ENCODE measurements at places on chromosomes 3 and 15.

GRCh38 chr3:151318313-151318712 lies 1.7 kb upstream of the GPR87 start:
- no peak for DNase-seq

DNA sequence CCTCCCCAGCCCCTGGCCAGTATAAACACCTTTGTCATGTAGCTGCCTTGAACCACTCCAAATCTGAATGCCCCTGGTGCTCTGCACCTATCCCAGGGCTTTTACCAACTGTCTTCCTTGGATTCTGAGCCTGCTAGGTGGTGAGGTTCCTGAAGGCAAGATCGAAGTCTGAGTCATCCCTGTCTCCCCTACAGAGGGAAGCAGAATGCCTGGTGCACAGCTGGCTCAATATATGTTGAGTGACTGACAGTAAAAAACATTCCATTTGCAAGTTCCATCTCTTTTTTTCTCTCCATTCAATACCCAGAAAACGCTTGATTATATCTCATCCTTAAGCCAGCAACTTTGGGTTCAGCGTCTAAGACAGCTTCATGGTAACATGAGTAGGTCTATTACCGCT lies 24.7 kb downstream of the SLC24A1 start:
- DNase-seq, result no peak

GRCh38 chr15:39789736-39790135 lies 7.1 kb upstream of the FSIP1 start:
- DNase-seq, result no peak

DNA sequence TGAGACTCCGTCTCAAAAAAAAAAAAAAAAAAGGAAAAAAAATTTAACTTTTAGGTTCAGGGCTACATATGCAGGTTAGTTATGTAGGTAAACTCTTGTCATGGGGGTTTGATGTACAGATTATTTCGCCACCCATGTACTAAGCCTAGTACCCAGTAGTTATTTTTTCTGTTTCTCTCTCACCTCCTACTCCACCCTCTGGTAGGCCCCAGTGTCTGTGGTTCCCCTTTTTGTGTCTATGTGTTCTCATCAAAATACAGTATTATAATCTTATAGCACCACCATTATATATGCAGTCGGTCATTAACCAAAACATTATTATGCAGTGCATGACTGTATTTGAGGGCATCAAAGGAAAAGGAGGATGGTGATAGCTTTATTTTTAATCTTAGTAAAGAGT lies 47.3 kb downstream of the CHP1 start:
- no peak for DNase-seq

DNA sequence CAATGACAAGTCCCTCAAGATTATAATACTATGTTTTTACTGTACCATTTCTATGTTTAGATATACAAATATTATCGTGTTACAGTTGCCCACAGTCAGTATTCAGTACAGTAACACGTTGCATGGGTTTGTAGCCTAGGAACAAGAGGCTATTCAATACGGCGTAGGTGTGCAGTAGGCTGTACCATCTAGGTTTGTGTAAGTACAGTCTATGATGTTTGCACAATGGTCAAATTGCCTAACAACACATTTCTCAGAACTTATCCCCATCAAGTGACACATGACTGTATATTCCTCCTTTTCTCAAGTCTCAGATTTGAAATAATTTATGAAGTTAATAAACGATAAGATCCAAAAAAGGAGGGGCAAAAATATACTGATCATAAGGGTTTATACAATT lies 21.7 kb downstream of the ZDHHC3 start:
- DNase-seq, result no peak

DNA sequence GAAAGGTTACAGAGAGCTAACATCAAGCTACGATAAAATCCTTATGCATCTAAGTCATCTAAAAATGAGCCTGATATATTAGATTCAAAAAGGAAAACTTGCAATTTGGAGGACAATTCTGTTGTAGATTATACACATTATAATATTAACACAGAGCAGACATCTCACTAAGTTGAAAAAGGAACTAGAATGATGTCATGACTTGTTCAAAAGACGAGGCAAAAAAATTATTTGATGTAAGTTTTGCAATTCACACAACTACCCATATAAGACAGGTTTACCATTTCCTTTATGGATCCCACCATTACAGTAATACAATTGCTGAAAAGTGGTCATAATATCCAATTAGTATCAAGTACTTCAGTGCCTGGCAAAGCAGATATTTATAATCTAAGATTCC lies 15.9 kb downstream of the SATB1 start:
- DNase-seq, result no peak

GRCh38 chr3:183328164-183328563 lies 75.1 kb downstream of the B3GNT5 start:
- DNase-seq, result no peak

GRCh38 chr3:141798448-141798845 lies 35.2 kb downstream of the GRK7 start:
- no peak for DNase-seq

- no peak for DNase-seq
Measured at GRCh38 chr15:100174904-100175275, 166.9 kb downstream of the ADAMTS17 start.

DNA sequence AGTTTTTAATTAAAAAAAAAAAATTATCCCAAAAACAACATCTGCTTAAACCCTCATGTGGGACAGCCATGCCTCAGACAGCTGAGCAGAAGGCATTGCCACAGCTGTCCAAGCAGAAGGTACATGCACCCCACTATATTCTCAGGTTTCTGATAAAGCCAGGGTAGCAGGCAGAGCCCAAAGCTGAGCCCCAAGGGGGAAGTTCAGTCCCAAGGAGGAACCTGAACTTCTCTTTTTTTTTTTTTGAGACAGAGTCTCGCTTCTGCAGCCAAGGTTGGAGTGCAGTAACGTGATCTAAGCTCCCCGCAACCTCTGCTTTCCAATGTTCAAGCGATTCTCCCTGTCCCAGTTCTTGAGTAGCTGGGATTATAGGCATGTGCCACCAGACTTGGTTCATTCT lies 33.2 kb downstream of the MKRN2 start:
- DNase-seq, result no peak

DNA sequence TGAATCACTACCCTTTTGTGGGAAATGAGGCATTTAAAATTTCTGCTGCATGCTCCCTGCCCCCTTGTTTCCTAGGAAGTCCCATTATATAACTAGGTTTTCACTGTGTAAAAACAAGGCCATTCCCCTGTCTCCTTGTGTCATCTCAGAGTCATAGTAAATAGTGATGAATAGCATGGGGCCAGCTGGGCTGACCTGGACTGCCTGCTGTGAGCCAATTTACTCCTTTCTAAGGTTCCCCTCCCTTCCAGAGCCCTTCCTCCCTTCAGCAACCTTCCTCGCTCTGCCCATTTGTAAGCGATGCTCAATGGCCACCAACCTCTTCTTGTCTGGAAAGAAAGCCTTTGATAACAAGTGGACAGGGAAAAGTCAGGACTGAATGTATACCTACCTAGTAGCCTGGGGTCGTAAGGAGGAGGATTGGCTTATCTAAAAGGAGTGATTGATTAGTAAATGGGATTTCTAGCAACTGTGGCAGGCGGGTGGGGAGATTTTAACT lies 11.7 kb downstream of the ITGA11 start:
- DNase-seq, result no peak

DNA sequence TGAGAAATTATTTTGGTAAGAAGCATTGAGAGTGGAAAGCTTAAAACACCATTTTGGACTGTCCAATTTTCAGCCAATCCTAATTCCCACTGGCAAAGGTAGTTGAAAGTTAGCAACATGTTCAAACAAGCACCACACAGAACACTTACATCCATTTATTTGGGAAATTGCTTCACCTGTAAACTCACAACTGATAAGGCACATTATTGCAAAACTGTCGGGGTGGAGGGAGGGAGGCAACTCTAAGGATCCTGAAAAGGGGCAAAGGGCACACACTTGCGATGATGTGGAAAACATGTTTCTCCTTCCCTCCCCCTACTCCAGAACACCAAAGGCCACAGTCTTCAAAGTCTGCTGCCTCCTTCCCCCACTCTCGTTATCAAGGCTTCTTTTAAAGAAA lies 9.4 kb downstream of the TMEM41A start:
- DNase-seq, result no peak

- DNase-seq, result no peak
Measured at GRCh38 chr15:58465866-58466517, 34.2 kb downstream of the LIPC start.

GRCh38 chr3:55692957-55693558 lies 206.0 kb upstream of the WNT5A start:
- no peak for DNase-seq

- no peak for DNase-seq
Measured at GRCh38 chr15:84781495-84781894, 33.1 kb downstream of the ZNF592 start.

- DNase-seq, result no peak
Measured at GRCh38 chr15:81923561-81924350, 122.1 kb downstream of the MEX3B start.

DNA sequence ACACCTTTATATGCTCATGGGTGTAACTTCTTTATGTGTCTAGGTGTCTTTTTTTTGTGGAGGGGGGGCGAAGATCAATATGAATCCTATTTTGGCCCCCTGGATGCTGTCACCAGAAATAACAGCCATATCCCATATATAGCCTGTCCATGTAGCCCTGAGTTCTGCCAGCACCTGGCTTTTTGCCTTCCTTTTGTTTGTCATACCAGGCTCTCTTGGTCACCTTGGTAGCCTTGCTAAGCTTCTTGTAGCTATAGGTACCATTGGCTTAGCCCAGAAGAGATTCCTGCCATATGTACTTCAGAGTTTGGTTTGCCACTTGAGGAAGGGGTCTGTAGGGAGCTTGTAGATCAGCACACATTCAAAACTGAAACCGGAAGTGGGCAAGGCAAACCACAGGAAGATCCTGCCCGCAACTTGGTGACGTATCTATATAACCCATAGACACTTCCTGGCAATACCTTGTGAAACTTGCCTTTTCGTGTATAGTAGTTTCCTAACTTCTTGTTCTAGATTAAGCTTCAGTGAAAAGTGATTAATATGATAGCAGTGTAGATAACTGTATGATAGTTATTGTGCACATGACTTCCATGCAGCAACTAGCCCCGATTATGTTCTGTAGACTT lies 11.9 kb downstream of the RASA2 start:
- DNase-seq, result peak; percentile 91

GRCh38 chr3:45064512-45065372 lies 38.6 kb downstream of the CLEC3B start:
- DNase-seq, result no peak

- no peak for DNase-seq
Measured at GRCh38 chr3:146912241-146913015, 307.3 kb upstream of the PLSCR5 start.

- DNase-seq, result no peak
Measured at GRCh38 chr3:86175051-86175536, 815.9 kb downstream of the VGLL3 start.

GRCh38 chr3:161199926-161200325 lies 21.2 kb upstream of the NMD3 start:
- DNase-seq, result no peak

GRCh38 chr3:38121832-38122461 lies 15.0 kb downstream of the ACAA1 start:
- DNase-seq, result no peak

GRCh38 chr15:49199666-49200065 lies 29.6 kb downstream of the GALK2 start:
- DNase-seq, result no peak

DNA sequence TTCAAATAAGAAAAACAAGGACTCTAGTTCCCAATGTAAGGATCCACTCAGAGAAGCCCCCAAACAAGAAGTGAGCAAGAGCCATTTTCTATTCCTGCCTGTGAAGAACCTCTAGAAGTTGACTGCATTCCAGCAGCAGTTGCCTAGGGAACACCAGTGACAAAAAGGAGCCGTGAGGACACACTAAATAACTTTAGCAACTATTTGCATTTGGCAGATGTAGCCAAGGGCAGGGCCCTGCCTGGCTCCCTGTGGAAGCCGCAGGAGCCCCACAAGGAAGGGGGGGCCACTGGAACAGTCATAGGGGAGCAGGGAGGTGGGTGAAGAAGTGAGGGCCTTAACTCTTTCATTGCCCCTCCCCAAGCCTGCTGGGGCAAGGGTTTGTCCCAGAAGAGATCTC lies 470.2 kb upstream of the PROK2 start:
- DNase-seq, result no peak

GRCh38 chr3:106552351-106553043 lies 683.7 kb upstream of the CBLB start:
- peak; percentile 40 for DNase-seq

GRCh38 chr3:25883492-25883891 lies 93.6 kb downstream of the OXSM start:
- DNase-seq, result no peak

DNA sequence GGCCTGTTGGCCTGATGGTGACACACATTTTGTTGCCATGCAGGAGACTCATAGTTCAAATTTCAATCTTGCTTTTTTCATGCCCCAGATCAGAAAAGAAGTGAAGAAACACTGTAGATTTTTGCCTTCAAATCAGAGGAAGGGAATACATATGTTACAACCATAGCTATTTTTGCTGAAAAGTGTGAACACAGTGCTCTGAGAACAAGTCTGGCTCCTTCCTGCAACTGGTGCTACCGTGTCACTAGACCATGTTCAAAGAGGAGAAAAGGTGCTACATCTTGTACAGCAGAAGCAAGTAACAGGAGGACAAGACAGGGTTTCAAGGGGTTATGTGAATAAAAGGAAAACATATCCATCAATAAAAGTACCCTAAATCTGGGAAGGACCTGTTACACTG lies 44.6 kb downstream of the CD47 start:
- no peak for DNase-seq

DNA sequence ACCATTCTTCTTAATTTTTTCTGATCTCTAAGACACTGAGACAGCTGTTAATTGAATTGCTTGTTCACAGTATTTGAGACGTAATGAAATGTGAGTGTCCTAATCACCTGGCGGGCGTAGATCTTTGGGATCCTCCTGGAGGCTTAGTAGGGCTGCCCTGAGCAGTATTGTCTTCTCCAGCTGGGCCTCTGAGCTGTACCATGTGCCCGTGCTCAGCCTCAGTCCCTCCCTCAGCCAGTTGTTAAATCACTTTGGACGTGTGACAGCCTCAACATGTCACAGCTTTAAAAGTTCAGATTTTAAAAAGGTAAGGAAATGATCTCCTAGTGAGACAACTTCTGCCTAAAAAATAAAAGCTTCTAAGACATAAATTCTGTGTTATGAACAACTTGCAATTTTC lies 35.5 kb downstream of the IGF1R start:
- DNase-seq, result no peak

DNA sequence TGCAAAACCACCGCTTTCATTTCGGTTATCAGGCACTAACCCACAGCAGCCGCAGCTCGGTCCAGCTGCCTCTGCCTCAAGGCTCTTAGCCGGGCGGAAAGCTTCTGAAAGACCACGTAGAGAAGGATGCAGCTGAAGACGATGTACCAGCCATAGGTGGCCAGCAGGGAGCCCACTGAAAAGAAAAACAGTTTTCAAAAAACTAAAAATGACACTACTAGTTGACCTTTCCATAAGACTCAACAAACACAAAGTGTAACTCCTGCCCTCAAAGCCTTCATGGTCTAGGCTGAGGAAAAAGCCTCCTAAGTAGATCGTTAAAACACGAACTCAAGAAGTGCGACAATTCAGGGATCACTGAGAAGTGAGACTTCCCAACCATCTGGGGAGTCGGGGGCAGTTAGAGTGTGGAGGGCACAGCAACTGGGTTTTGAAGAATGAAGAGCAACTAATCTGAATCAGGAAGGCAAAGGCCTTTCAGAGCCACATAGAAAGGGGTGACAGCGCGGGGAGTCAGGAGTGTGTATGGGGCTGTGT lies 716 bp downstream of the SELENOS start:
- DNase-seq, result peak; percentile 52

GRCh38 chr15:38038659-38039442 lies 104.4 kb downstream of the TMCO5A start:
- DNase-seq, result no peak

All from OCI-LY7 (cell line).